BE2C (cell line): ENCODE measurements at places on chromosomes 6 and 20.

GRCh38 chr6:30163090-30163917 is at the start of gene TRIM15:
TRIM15 (plus strand) TSS chr6:30163546; CDS start chr6:30163685, 139 bp downstream.
- DNase-seq = no peak

DNA sequence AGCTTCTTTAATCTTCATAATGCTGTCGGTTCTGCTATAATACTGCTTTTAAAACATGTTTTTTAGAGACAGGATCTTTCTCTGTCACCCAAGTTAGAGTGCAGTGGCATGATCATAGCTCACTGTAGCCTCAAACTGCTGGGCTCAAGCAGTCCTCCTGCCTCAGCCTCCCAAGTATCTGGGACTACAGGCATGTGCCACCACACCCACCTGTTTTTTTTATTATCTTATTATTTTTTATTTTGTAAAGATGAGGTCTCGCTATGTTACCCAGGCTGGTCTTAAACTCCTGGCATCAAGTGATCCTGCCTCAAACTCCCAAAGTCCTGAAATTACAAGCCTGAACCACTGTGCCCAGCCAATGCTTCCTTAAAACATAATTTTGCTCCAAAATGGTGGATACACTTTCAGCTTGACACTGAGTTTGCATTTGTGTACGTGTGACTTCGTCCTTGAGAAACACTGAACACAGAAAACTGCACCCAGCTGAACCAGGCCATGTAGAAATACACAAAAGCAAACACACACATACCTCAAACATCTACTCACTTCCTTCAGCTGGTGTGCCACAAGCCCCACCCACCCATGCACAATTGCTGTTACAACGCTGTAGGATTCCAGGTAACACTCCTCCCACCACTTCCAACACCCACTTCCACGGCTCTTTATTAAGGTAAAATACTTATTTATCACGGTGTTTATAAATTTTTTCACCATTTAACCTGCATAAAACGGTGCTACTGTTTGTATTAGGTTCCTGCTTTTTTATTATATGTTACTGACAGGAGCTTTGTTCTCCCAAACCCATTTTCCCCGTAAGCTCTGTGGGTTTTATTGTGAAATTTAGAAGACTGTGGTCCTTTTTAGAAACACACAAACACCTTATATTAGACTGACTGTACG is 109.1 kb downstream of the TSHZ2 start:
- DNase-seq = no peak

DNA sequence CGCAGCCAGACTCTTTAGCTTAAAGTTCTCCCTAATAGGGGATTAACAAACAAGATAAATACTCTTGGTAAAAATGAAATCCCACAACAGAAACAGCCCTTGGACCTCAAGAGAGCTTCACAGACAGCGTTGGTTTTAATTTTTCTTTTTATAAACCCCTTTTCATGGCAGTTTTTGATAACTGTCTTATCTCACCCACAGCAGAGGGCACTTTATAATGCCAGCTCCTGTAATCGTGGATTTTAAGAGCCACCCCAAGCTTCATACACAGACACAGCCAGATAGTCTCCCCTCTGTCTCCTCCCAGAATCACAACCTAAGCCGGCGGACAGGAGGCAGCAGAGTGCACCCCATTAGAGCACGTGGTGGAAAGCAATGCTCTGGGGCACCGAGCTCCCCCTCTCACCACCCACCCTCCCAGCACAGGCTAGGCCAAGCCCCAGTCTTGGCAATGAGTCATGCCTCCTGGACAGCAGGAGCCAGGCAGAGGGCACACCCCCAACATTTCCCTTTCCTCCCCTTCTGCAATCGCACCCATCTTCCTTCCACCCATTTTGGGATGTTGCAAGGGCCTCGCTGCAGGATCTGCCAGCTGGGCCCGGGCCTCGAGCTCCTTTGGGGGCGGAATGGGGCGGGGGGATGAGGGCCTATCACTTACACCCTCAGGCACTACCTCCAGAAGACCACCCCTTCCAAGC is 2.4 kb downstream of the JAG1 start:
- no peak for DNase-seq

DNA sequence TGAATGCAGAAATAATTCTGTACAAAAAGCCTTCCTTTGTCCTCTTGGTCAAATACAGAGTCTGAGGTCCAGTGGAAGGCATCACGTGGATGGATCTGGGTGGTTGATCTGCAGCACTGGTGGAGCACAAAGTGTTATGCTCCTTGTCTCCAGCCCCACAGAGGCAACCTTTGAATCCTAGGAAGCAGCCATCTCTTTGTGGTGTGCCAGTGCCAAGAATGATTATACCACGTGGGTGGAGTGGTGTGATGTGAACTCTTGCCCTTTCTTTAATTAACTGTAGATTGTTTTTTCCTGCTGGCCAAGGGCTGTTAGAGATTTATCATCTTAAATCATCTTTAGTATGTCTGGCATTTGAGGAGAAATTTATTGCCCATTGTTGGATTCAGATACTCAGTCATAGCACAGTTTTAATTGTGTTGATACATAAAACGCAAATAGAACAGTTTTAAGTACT is 31.1 kb downstream of the NCOA7 start:
- DNase-seq = peak; percentile 68

DNA sequence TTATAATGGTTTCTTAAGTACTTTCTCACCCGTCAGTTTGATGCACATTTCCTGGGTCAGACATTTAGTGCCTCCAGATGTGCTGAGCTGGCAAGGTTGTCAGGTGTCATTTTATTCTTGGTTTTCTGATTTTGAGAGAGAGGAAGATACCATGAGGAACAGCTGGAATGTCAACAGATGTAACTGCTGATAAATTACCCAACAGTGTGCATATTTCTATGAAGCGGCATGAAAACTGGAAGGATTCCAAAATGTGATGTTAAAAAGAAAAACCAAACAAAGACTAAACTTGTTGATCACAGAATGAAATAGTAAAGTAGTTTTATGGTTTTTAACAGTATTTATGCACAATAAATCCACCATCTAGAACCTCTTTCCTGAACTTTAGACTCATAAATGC is 447.3 kb downstream of the HDGFL1 start:
- no peak for DNase-seq

DNA sequence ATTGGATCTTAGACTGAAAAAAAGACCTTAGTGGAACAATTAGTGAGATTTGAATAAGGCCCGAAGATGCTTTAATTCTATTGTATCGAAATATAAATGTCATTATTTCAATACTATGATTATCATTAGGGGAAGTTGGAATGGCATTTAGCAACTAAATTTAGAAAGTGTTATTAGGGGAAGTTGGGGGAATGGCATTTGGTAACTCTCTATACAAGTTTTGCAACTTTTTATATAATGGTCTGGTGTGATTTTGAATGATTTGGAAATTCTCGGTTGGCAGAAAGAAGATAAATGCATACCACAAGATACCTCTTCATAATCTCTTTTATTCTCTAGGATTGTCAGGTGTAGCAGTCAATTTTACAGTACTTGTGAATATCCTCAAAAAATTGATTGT is 49.2 kb downstream of the RNF144B start:
- DNase-seq = no peak

GRCh38 chr6:27650620-27651370 is 177.9 kb upstream of the ZNF184 start:
- DNase-seq = peak; percentile 71

GRCh38 chr20:11445161-11445560 is 472.5 kb upstream of the BTBD3 start:
- DNase-seq = no peak

- no peak for DNase-seq
These were observed 11.4 kb downstream of the RMND1 start for GRCh38 chr6:151440498-151440897.

DNA sequence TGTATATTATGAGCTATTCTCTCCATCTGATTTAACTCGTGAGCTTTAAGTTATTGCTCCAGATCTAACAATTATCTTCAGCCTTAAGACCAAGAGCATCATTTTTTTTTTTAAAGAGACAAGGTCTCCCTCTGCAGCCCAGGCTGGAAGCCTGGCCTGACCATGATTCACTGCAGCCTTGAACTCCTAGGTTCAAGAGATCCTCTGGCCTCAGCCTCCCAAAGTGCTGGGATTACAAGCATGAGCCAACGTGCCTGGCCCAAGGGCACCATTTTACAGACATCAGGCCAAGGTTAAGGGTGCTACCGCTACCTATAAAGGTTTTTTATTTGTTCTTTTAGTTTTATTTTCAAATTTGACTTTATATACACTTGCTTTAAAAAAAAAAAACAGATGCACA is 2.3 kb downstream of the SUPT3H start:
- no peak for DNase-seq

GRCh38 chr20:62114894-62115293 is 7.4 kb upstream of the LSM14B start:
- DNase-seq = no peak

DNA sequence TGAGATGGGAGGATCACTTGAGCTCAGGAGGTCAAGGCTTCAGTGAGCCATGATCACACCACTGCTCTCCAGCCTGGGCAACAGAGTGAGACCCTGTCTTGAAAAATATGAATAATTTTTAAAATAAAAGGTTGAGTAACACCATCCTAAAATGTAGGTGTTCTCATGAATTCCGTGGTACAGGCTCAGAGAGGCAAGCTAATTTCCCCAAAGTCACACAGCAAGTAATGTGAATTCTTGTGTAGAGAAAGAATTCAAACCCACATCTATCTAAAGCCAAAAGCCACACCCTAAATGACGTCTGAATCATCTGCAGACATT is 80.5 kb downstream of the ZNF217 start:
- no peak for DNase-seq

- DNase-seq = no peak
These were observed 10.9 kb upstream of the MRS2 start for GRCh38 chr6:24391756-24392405.

DNA sequence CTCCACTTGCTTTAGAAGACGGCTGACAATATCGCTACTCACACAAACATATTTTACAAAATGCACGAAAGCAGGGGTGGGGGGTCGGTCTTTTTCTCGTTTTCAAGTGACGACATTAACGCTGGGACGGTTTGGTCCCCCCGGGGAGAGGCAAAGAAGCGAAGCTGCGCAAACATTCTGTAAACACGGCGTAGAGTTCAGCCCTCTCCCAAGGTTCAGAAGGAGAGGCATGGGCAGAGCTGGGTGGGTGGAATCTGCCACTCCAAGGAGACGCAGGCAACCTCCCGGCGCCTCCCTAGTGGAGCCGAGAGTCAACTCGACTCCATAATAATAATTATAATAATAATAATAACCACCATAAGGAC is 2.4 kb downstream of the NKX2-2 start:
- no peak for DNase-seq

- no peak for DNase-seq
These were observed 76.8 kb downstream of the UNC5CL start for GRCh38 chr6:40962241-40962640.

DNA sequence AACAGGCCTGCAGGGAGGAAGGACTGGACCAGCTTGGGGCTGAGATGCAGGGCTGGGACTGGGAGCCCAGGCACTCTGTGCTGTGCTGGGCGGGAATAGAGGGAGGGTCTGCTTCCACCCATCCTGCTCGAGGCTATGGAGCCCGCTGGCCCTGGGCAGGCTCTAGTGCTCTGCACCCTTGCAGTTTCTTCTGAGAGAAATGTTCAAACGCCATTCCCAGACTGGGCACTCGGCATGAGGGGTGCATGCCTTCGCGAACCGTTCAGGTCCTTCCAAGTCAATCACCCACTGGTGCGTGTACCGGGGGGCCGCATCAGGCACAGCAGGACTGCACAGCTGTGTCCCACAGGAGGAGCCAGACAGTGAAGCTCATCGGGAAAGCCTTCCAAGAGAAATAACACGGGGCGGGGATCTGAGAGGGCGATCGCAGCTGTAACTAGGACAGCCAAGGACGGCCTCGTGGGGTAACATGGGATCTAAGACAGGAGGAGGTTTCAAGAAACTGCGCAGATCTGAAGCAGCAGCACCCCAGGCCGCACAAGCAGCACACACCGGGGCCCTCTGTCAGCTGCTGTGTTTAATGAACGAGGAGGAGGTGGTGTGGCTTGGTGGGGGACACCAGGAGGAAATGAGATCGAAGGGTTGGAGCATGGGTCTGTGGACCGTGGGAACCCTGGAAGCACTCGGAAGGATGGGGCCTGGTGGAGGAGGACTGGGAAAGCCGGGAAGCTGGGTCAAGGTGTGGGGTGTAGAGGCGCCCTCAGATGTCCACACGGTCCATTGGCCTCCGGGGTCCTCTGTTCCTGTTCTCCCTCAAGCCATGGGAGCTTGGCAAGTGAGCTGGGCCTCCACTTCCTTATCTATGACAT is 26.1 kb upstream of the PYGB start:
- DNase-seq = no peak

DNA sequence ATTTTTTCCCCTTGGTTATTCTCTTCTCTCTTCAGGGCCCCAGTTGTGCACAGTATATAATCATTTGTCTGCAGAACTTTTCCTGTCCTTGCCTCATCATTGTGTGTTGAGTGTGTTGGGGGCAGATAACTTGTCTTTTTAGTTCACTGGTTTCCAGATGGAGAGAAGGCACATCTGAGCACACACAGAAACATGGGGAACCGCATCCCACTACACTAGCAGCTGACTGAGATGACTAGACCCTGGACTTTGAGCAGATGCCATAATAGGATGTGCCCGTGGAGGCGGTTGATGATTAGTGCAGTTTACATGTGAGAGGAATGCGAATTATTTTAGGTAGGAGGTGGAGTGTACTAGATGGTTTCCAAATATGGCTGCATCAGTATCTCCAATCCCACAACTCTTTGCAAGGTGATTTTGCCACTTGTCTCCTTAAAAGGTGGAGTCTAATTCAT is 26.5 kb upstream of the SH3BGRL2 start:
- no peak for DNase-seq

DNA sequence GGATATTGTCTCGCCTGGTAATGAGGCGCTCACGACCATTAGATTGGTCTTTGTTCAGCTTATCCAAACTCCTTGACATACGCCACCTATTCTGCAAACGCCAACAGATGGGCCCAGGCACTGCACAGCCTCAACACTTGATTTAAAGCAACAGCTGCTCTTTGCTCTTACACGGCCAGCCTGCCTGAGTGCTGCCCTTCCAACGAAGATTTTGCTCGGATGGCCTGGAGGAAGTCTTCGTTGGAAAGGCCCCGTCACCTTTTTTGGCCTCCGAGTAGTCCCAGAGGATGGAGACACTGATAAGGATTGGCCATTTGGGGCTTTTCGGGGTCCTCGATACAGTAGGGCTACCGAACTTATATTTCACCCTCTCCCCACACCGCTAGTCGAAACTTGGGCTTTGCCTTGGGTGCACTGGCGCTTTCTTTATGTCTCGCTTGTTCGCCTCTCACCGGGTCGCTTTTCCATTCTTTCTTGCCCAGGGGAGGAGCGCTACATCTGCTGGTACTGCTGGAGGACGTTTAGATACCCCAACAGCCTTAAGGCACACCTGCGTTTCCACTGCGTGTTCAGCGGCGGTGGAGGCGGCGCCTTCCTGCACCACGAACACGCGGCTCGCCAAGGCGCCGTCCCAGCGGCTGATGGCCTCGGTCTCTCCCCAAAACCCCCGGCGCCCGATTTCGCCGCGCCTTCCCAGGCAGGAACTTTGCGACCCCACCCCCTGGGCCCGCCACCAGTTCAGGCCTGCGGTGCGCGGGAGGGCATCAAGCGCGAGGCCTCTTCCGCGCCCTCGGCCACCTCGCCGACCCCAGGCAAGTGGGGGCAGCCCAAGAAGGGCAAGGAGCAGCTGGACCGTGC is 6.1 kb downstream of the PRDM13 start:
- DNase-seq = no peak

- no peak for DNase-seq
These were observed 87.9 kb downstream of the CD40 start for GRCh38 chr20:46206025-46206424.

GRCh38 chr6:33875141-33875581 is 71.4 kb upstream of the MLN start:
- no peak for DNase-seq

- no peak for DNase-seq
These were observed 13.5 kb upstream of the KCNK16 start for GRCh38 chr6:39335780-39336545.

GRCh38 chr6:150165020-150165702 is 22.3 kb downstream of the PPP1R14C start:
- no peak for DNase-seq
